Pulmonary artery endothelial cell (primary cell): ENCODE measurements at places on chromosomes 1 and 21. TPM values are rescaled to one million over a fixed set of nuclear protein-coding genes. Genes with fewer than 3 reads are reported as not detected.

DNA sequence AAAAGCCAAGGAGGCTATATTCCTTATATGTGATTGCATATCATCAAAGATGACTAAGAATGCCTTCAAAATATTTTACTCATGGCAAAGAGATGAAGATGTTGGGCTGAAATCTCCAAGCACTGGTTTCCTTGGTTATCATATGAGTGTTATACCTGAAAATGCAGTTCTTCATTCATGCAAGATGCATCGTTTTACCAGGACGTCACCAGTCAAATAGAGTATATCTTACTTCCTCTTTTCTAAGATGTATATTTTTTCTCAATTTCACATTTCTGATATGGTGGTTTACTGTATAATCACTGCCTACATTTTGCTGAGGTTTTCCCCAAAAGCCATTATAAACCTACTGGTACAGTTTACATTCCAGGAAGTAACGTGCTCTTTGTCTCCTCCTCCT lies 1085.7 kb downstream of the NCAM2 start:
- no peak for DNase-seq

DNA sequence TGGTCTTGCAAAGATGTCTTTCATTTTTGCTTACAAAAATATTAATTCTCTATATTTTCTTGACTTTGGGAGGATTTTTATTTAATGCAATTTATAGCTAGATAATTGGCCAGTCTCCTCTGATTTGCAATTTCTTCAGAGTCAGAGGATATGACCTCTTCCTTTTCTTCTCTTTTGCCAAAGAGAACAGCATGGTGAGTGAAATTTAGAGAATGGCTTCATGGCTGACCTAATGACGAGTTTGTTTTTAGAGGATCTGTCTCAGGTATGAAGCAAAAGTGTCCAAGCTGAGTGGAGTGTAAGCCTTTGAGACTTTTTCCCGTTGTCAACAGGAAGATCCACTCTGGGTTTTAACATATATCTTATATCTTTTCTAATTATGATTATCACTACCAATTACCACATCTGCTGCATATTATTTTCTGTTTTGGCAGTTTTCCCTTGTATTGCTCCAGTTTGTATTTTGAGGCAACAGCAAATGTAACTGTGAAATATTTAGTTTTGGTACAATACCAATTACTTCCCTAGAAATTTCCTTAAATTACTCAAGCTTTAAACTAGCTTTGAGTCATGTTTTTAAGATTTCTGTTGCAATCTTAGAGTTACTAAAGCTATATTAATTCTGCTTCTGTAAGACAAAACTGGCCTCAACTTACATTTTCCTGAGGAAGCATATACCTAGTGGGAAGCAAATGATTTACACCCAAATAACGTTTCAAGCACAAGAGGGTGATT lies 332.8 kb upstream of the ZRANB2 start:
- no peak for DNase-seq

DNA sequence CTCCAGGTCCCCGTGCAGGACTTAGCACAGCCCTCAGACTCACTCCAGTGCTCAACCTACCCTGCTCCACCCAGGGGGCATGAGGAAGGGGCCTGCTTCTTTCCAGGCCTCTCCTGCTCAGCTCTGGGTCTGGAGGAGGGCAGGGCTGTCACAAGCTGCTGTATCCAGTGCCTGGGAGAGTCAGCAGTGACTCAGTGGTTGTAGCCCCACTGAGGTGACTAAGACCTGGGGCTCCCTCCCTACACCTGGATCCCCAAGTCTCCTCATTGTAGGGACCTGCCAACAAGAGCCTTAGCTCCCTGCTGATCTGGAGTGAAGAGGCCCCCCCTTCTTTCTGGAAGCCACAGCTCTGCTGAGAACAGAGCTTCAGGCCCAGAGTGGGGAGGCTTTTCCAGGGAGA lies 36.1 kb upstream of the FAM131C start:
- DNase-seq = no peak

DCST2 gene
- 0.07 TPM in 1 of 2 replicates, not detected in the other for total RNA-seq

HSD3B2 gene
- not detected in 2 replicates for total RNA-seq

NBPF3 gene
- total RNA-seq = 0.85 and 3.0 TPM in 2 replicates

- DNase-seq = no peak
Observed at GRCh38 chr21:32548978-32549377, 36.3 kb downstream of the TCP10L start.

GRCh38 chr21:17758683-17759082 lies 60.5 kb downstream of the C21orf91 start:
- DNase-seq = no peak

DNA sequence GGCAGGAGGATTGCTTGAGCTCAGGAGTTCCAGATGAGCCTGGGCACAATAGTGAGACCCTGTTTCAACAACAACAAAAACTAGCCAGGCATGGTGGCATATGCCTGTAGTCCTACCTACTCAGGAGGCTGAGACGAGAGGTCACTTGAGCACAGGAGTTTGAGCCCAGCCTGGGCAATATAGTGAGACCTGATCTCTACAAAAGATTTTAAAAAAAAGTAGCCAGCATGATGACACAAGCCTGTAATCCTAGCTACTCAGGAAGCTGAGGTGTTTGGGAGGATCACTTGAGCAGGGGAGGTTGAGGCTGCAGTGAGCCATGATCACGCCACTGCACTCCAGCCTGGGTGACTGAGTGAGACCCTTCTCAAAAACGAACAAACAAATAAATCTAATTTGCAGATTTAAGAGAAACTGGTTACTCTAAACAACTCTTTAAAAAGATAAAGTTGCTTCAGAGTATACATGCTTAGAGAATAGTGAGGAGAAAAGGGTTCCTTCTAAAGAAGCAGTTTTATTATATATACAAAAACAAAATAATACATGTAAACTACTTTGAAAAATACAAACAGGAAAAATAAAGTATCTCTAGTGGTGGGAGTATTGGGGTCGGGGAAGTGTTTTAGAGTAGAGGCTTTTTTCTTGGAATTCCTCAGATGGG lies 88.4 kb downstream of the ADCY10 start:
- DNase-seq = no peak

ANGPTL3 gene
- total RNA-seq = not detected in 2 replicates

ZRANB2 gene
- 43.2 and 44.9 TPM in 2 replicates for total RNA-seq

FBXO2 gene
- total RNA-seq = 1.1 TPM in 2 replicates

- DNase-seq = no peak
Observed at GRCh38 chr1:111855260-111855659, 99.6 kb downstream of the DDX20 start.

DNA sequence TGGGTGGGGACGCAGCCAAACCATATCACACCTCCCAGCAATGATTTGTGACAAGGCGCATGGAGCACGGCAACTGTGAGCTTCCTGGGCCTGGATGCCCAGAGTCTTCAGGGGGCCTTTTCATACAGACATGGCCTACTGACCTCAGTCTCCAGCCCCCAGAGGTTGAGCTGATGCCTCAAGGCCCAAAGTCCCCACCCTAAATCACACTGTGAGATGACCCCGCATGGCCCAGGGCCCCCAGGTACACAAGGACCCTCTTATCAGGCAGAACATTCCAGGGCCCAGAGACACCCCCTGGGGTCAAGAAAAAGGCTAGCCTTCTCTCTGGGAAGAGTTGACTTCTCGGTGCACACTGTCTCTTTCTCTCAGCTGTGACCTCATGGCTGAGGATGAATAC lies 179.7 kb upstream of the C1orf174 start:
- DNase-seq = no peak

DNA sequence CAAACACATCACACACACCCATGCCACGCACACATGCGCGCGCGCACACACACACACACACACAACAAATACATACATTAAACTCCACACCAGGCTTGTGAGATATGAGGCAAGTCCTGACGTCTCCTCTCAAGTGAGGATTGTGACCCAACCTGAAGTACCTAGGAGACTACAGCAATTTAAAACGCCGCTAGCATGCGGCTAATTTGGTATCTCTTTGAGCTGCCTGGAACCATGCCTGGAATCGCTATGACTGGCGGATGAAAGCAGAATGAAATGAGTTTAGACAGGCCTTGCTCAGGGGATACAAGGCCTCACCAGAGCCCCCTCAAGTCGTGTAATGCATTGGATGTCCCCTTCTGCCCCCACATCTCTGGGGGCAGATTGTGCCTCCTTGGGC lies 1.6 kb upstream of the RAB7B start:
- DNase-seq = no peak

GRCh38 chr1:9338397-9339246 lies 45.9 kb downstream of the SPSB1 start:
- peak; percentile 32 for DNase-seq

RBBP5 gene
- total RNA-seq = 17.7 and 28.9 TPM in 2 replicates

TSPAN2 gene
- 0.39 and 0.86 TPM in 2 replicates for total RNA-seq

- no peak for DNase-seq
Observed at GRCh38 chr1:4656533-4657140, 2.2 kb downstream of the AJAP1 start.

DNA sequence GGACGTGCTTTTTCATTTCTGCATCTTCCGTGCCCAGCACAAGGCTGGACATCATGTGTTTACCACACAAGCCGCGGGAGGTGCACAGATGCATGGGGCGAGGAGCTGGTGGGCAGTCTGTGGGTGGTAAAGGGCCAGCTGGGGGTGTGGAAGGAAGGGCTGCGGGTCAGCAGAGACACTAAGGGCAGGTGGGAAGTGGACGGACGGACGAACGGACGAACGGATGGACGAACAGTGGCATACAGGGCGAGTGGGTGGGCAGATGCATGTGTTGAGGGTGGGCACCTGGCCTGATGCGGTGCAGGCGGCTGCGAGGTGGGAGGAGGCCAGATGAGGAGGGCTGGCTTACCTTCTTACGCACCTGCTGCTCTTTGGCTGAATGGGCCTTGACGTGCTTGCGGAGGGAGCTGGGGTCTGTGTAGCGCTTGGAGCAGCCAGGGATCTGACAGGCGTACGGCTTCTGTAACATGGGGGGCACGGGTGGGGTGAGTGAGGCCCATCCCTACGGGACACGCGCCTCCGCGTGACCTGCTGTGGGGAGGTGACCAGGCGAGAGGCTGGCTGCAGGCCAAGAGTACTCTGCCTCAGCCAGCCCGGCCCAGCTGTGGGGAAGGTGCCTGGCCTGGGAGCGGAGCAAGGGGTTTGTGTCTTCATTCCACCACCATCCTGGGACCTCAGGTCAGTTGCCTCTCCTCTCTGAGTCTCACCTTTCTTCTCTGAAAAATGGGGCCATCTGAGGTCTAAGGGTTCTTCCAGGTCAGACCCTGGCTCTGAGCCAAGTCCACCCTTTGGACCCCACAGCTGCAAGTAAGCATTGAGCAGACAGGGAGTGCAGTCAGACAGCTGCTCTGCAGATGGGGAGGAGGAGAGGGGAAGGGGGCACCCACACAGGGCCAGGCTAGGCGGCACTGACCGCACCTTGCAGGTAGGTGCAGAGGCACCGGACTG lies 65.5 kb downstream of the DMRTB1 start:
- DNase-seq = no peak
